SW 1271 (cell line): ENCODE measurements at places on chromosomes 16 and 17.

- no peak for DNase-seq
Observed at GRCh38 chr17:53724726-53725125, 98.0 kb upstream of the KIF2B start.

DNA sequence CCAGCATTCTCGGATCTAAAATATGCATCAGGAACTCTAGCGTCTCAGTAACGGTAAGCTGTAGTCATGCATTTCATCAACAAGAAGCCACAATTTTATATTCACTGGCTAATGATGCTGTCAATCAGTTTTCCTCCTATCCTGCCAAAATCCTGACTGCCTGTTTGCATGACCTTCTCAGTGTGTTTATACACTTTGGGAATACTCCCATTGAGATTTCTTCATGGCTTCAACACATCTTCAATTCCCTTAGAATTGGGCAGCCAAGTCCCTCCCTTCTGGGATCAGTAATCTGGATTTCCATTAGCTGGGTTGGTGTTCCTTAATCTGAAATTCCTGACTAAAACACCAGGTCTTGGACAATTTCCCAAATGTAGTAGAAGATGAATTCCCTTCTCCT, 348.9 kb upstream of the DYNLRB2 start:
- DNase-seq, result no peak

DNA sequence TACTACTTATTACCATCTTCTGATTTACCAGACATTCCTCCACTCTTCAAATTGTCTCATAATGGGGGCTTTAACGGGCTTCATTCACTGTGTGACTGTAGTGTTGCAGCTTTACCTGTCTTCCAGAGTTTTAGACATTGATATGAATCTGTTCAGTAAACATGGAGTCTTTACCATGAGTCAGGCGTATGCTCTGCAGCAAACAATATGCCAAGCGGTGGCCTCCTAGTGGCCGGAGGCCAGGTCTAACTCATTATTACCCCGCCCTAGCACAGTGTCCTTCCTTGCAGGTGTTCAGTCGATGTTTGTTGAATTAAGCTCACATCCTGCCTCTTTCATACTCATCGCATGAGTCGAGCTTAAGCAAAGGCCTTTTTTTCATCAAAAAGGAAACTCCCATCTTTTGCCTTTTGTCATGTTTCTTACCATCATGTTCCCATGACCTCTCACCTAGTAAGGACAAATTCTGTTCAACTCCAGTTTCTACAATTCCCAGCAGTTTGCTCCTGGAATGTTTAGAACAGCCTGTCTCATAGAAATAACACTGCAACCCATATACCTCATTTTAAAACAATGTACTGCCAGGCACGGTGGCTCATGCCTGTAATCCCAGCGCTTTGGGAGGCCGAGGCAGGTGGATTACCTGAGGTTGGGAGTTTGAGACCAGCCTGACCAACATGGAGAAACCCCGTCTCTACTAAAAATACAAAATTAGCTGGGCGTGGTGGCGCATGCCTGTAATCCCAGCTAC, 39.4 kb downstream of the TUBD1 start:
- DNase-seq, result peak; percentile 77

DNA sequence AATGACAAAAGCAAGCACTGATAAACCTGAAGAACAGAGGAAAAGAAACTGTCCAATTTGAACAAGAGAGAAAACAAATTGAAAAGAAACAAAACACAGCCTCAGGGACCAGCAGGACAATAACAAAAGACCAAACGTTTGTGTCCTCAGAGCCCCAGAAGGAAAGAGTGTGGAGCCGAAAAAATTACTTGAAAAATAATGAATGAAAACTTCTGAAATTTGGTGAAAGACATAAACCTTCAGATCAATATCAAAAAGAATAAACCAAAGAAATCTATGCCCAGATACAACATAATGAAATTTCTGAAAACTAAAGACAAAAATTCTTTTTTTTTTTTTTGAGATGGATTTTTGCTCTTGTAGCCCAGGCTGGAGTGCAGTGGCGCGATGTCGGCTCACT, 45.6 kb downstream of the CCDC57 start:
- no peak for DNase-seq

DNA sequence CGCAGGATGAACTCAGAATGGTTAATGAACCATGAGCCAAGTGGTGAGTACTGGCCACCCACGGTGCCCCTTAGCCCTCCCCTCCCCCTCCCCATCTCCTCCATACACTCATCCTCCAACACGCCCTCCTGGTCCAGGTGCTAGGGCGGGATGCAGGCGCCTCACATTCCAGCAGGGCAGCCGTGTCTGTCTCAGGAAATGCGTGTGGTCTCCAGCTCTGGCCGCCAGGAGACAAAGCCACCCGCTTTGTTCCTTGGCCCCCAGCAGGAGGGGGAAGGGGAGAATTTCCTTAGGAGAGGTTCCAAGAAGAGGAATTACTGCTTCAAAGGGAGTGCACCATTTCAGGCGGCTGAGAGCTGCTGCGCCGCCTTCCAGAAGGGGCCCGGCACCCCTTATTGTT, 29.7 kb upstream of the RMI2 start:
- DNase-seq, result no peak

GRCh38 chr17:32584792-32585191, 98.0 kb downstream of the CDK5R1 start:
- no peak for DNase-seq

DNA sequence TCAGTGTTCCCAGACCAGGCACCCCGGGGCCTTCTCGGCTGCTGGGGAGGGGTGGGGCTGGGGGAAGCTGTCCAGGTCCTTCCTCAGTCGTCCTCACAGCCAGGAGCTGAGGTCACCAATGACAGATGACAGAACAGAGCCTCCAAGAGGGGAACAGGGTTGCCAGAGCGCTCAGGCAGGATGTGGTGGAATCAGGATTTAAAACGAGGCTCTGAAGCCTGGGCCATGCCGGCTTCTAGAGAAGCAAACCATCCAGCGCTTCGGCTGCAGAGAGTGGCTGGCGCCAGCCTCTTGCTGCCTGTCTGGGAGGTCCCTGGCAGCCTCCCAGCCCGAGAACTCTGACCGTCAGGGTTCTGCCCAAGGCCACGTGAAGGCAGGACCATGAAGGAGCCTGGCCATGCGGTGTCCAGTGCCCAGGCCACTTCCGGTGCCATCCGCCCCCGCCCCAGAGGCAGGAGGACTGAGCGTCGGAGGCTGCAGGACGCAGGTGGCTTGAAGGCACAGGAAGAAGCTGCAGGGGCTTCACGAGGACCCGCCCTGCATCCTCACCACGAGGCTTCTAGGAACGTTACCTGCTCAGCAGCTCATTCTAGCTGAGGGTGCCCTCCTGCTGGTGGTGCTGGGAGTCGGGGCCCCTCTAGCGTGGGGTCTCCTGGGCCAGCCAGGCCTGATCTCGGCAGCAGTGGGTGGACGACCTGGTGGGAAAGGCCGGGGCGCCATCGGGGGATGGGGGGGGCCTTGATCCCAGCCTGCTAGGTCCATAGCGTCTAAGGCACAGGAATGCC, 78.5 kb downstream of the KLHDC4 start:
- DNase-seq, result no peak

DNA sequence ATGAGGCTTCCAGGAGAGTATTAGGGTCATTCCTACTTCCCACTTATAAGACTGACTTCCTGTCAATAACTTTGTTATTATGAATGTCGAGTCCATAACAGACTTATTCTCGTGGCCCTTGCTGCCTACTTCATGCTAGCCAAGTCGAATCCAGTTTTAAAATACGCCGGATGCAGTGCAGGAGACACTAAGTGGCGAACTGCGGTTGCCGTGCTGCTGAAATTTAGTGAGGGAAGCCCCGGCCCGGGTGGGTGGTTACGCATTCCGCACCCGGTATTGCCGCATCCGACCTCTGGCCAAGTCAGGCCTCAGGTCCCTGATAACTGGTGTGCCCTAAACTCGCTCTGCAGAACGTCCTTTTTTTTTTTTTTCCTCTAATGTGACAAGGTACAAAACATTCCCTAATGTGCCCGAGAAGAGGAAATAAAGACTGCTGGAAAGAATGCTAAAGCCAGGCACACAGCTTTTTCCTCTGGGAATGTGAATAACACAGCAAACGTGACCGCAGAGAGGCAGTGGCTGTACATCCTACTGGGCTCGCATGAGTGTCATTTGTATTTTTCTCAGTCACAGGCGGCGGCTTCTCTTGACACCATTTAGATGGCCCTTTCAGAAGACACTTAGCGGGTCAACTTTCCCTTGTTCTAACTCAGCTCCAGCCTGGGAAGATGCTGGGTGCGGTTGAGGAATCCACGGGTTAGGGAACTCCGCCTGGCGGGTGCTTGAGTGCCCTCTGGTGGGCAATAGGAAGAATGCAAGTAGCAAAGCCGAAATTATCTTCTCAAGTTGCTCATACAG, 7.1 kb upstream of the AKTIP start:
- peak; percentile 39 for DNase-seq

GRCh38 chr16:82594114-82594513, 32.7 kb upstream of the CDH13 start:
- no peak for DNase-seq

DNA sequence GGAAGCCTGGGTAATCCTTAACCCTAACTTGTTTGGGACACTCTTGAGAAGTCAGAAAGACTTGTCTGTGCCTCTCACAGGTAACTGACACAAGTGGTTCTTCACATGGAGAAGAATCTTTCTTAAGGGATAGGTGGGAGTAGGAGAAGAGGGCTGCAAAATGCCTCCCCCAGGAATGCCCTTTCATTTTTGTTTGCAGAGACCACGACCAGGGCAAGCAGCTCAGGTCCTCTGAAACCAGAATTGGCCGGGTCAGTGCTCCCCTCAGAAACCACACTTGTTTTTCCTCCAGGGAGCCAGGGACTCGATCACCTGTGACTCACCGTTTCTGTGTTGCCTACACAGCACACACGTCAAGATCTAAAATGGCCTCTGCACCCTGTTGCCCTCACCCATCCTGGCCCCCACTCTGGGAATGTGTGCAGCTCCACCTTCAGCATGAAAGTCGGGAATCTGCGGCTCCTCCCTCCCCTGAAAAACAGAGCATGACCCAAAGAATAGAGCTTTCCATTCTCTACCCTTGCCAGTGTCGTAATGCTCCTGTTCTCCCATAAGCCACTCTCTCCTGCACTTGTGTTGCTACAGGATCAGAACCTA, 36.1 kb downstream of the HNF1B start:
- no peak for DNase-seq

DNA sequence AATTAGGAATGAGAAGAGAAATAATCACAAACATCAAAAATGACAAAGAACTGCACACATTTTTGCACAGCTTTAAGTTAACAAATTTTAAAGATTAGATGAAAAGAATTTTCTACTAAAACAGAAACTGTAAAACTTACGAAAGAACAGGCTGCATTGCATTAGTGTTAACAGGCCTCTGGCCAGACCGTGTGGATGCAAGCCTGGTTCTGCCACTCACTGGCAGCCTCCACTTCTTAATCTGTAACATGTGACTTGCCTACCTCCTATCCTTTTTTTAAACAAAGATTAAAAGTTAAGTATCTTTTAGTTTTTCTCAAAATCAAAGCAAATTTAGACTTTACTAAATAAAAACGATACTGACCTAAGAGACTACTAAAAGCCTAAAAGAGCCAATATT, 37.5 kb downstream of the CREBBP start:
- DNase-seq, result no peak

- peak; percentile 81 for DNase-seq
Observed at GRCh38 chr16:80300876-80301275, 239.9 kb upstream of the DYNLRB2 start.

- no peak for DNase-seq
Observed at GRCh38 chr17:27497696-27498095, 41.4 kb downstream of the KSR1 start.

DNA sequence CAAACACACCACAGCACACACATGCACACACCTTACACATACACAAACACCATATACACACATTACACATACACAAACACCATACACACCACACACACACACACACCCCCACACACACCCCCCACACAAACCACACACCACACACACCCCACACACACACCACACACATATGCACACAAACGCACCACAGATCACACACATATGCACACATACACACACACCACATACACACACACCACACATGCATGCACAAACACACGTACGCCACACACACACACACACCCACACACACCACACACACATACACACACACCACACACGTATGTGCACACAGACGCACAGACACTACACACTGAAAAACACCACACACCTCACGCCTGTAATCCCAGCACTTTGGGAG, 166.0 kb downstream of the AHSP start:
- no peak for DNase-seq

DNA sequence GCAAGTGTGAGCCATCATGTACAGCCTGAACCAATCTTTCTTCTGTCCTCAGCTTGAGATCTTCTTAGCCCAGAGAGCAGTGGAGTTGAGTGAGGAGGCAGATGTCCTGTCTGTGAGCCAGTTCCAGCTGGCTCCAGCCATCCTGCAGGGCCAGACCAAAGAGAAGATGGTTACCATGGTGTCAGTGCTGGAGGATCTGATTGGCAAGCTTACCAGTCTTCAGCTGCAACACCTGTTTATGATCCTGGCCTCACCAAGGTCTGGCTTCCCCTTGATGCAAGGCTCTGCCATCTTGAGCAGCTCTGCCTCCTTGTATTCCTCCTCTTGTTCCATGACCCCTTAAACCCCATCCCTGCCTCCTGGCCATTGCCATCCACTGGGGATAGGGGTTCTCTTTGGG, 9.6 kb downstream of the CDK5RAP3 start:
- no peak for DNase-seq

DNA sequence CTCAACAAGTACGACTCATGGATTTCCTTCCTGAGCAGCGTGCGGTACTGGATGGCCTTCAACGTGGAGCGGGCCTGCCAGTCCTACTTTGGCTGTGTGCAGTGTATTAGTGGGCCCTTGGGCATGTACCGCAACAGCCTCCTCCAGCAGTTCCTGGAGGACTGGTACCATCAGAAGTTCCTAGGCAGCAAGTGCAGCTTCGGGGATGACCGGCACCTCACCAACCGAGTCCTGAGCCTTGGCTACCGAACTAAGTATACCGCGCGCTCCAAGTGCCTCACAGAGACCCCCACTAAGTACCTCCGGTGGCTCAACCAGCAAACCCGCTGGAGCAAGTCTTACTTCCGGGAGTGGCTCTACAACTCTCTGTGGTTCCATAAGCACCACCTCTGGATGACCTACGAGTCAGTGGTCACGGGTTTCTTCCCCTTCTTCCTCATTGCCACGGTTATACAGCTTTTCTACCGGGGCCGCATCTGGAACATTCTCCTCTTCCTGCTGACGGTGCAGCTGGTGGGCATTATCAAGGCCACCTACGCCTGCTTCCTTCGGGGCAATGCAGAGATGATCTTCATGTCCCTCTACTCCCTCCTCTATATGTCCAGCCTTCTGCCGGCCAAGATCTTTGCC, 9.0 kb downstream of the HAS3 start:
- DNase-seq, result no peak
